Activated CD8-positive, alpha-beta T cell treated with anti-CD3 and anti-CD28 coated beads, Interleukin-2, amount 10 ng/mL, durations not matched to agents 7 days and 5 days (primary cell): ENCODE measurements at places on chromosomes 11 and 22. TPM values are rescaled to one million over a fixed set of nuclear protein-coding genes. Genes with fewer than 3 reads are reported as not detected.
A peak's percentile ranks its signal among the peaks of the same experiment; 100 is the strongest.

Gene PPP2R5B
- total RNA-seq = 13.7 TPM

GRCh38 chr11:45394294-45395085 lies 108.3 kb upstream of the SYT13 start:
- peaks cover 6% of the 10 kb centered on the region for H3K27me3 ChIP-seq
- H3K27ac ChIP-seq = no peak overlapping the region
- no peaks in the 10 kb centered on the region for H3K36me3 ChIP-seq
- no peaks in the 10 kb centered on the region for H3K4me1 ChIP-seq
- no peak for DNase-seq

DNA sequence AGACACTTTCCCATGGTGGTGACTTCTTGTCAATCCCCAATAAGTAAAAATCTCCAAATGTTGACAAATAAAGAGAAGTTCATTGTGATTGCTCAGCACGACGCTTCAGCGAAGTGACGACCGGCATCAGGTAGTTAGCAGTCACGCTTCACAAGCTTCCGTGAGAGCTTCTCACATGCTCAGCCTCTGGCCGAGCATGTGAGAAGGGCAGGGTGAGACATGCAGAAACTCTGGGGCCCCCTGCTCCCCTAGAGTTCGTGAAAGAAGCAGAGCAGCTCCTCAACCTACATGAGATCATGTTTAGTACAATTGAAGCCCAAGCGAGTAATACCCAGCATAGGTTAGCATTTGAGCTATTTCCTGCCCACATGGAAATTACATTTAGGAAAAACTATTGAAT lies 4.4 kb upstream of the C11orf16 start:
- H3K27ac ChIP-seq = no peak overlapping the region
- no peaks in the 10 kb centered on the region for H3K4me1 ChIP-seq
- DNase-seq = no peak

- peak overlapping the region; percentile 63 for H3K4me3 ChIP-seq
- H3K4me1 ChIP-seq = peaks cover 48% of the 10 kb centered on the region
- peaks cover 2% of the 10 kb centered on the region for H3K36me3 ChIP-seq
- peak; percentile 48 for DNase-seq
- peaks cover 93% of the 10 kb centered on the region for H3K27me3 ChIP-seq
These were observed 101.2 kb upstream of the HSD17B12 start for GRCh38 chr11:43579171-43579918.

DNA sequence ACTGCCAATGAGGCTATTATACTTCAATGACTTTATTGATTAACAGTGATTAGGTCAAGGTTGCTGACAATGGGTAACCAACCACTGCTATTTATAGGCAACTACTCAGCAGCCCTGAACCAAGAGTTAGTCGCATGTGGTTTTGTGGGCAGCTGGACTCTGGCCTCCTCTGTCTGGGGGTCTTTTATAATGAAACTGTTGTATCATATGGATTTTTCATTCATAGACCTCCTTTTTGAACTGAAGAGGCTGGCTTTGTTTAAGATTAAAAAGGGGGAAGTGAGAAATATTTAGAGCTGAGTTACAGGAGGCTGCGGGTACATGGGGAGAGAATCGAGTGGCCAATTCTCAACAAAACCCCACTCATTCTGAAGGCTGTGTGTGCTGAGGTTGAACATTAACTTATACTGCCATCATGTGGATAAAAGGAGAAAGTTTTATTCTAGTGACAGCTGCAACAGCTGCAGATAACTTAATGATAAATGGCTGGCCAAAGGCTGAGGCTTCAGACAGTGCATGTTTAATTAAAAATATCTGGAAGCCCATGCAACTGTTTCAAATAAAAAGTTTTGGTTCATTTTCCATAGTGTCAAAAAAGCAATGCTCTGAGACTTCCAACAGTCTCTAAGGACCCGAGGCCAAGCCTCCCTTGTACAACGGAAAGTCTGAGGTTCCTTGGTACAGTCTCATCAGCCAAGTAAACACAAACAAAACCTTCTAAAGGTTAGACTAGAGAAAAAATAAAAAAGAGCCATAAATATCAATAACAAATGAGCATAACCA lies 682.6 kb downstream of the KCNA4 start:
- H3K36me3 ChIP-seq = no peaks in the 10 kb centered on the region
- no peaks in the 10 kb centered on the region for H3K4me1 ChIP-seq
- no peaks in the 10 kb centered on the region for H3K27me3 ChIP-seq

DNA sequence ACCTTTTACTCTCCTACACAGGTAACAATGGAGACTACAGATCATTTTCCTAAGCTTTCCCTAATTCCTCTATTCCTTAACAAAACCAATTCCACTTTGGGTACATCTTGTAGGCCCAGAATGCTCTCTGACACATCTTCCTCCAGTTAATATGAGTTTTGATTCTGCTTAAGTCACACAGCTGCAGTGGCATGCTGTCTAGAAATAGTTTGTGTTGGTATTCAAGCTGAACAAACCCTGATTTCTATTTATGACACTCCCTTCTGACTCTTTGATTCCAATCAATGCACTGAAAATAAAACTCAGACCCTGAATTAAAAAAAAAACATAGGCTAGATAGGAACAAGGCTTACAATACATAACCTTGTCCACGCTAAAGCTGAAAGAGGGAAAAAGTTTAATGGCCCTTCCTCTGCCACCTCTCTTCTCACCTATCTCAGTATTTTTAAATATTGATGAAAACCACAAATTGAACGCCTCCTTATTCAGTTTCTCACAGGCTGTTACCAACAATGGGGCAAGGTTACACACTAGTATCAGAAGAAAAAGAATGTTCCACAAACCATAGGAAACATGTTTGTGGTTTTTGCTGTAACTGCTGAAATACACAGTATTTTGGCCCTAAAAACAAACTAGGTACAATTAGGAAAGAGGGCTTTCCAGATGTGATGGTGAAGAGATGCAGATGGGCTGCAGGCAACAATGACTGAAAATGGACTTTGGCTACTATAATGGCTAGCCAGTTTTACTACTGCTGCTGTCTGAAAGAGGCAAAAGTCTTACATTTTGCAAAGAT lies 35.7 kb upstream of the GAB2 start:
- H3K27me3 ChIP-seq = no peaks in the 10 kb centered on the region
- H3K4me1 ChIP-seq = peaks cover 24% of the 10 kb centered on the region
- H3K36me3 ChIP-seq = peaks cover 10% of the 10 kb centered on the region
- DNase-seq = no peak

Gene DBX1
- total RNA-seq = not detected

GRCh38 chr11:69919659-69920344 lies 100.6 kb upstream of the FGF3 start:
- H3K4me1 ChIP-seq = no peaks in the 10 kb centered on the region
- DNase-seq = no peak
- H3K36me3 ChIP-seq = no peaks in the 10 kb centered on the region
- H3K27ac ChIP-seq = no peak overlapping the region
- H3K4me3 ChIP-seq = no peak overlapping the region

Gene RHOG
- 173 TPM for total RNA-seq

DNA sequence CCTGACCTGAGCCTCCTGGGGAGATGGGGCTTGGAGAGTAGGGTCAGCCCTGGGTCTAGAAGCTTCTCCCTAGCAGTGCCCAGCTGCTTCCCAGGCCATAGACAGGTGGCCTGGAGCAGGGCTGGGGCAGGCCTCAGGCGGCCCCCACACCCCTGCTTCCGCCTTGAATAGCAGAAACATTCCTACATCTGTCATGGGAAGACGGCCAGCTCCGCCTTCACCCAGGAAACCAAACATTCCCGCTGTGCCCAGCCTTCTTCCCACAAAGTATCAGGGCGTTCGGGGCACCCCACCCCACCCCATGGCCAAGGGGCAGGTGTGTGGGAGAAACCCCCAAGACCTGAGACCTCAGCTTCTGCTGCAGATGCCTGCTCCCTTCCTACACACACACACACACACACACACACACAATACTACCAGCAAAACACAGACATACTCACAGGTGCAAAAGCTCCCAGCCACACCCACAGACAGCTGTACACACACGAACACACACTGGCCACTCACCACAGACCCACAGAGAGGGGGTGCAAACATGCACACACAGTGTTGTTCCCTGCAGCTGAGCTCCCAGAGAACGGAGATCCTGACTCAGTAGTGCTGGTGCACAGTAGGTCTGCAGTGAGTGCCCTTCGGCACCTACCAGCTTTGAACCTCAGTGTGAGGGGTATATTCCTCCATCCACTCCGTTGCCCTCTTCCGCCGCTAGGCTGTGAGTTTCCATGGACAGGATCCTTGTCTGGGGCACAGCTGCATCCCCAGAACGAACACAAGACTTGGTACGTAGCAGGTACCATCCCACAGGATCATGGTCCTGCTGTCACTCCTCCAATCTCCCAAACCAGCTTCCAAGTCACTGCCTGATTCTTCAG lies 37.4 kb downstream of the PDGFB start:
- H3K27ac ChIP-seq = no peak overlapping the region
- DNase-seq = no peak
- peaks cover 26% of the 10 kb centered on the region for H3K27me3 ChIP-seq
- no peak overlapping the region for H3K4me3 ChIP-seq
- H3K4me1 ChIP-seq = peaks cover 17% of the 10 kb centered on the region

- H3K4me3 ChIP-seq = no peak overlapping the region
- no peak overlapping the region for H3K27ac ChIP-seq
- DNase-seq = no peak
- no peaks in the 10 kb centered on the region for H3K27me3 ChIP-seq
These were observed 527.5 kb downstream of the CNTN5 start for GRCh38 chr11:99548264-99548663.

Gene TRIM6
- total RNA-seq = 0.47 TPM

- no peak for DNase-seq
- H3K4me3 ChIP-seq = no peak overlapping the region
- peaks cover 7% of the 10 kb centered on the region for H3K27me3 ChIP-seq
- H3K27ac ChIP-seq = no peak overlapping the region
- H3K4me1 ChIP-seq = peaks cover 6% of the 10 kb centered on the region
These were observed 6.2 kb downstream of the SCN2B start for GRCh38 chr11:118170231-118170630.

Gene GDPD4
- not detected for total RNA-seq

Gene PIWIL4
- 0.53 TPM for total RNA-seq

Gene WNT11
- total RNA-seq = 0.26 TPM
